H9 (cell line): ENCODE measurements at places on chromosomes 1 and 21. TPM values are rescaled to one million over a fixed set of nuclear protein-coding genes. Genes with fewer than 3 reads are reported as not detected.
A peak's percentile ranks its signal among the peaks of the same experiment; 100 is the strongest.

DNA sequence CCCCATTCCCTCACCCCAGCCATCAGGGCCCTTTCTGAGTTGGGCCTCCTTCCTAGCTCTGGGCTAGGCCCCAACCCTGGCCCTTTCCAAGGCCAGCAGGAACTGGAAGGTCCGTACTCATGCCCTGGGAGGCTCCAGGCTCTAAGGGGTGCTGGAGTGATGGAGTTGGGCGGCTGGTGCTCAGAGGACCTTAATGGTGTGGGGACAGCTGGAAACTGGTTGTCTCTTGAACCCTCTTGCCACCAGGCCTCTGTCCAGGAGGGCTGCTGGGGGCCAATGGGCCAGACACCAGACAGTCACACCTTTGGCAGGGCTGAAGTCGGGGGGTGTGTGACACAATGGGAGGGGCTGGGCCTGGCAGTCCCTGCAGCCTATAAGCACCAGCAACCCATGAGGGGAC lies 9.2 kb upstream of the PADI1 start:
- no peaks in the 10 kb centered on the region for H3K4me1 ChIP-seq
- H3K27me3 ChIP-seq = no peaks in the 10 kb centered on the region
- no peaks in the 10 kb centered on the region; the same call in 2 of the 3 replicates for H3K36me3 ChIP-seq
- no peak overlapping the region for H3K4me3 ChIP-seq
- peak; percentile 14 for DNase-seq

DNA sequence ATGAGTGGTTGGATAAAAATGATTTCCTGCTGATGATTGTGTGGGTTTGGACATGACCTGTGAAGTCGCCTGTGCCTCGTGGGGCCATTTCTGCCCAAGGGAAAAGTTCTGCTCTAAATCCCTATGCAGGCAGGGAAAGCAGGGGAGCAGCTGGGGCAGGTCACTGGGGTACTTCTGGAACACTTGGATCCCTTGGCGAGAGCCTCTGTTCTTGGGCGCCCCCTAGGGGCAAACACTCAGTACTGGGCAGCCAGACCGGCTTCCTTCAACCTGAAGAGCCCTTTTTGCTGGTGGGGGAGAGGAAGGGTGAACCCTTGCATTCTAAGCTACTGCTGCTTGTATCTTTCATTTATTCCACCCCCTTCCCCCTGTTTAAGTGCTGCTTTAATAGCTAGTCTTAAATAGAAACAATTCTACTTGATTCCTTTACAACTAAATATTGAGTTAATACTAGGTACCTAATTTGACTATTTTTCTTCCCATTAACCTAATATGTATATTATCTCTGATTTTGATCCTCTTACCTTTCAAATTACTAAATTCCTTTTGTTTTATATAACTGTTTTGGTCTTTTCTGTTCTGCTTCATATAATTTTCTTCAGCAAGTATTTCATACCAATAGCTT lies 5.1 kb upstream of the CLEC20A start:
- H3K36me3 ChIP-seq = no peaks in the 10 kb centered on the region
- no peaks in the 10 kb centered on the region for H3K27me3 ChIP-seq
- DNase-seq = peak; percentile 87
- H3K4me3 ChIP-seq = no peak overlapping the region
- H3K4me1 ChIP-seq = no peaks in the 10 kb centered on the region

GRCh38 chr1:55541296-55541695 lies 326.1 kb upstream of the USP24 start:
- H3K27me3 ChIP-seq = no peaks in the 10 kb centered on the region
- no peaks in the 10 kb centered on the region for H3K36me3 ChIP-seq
- no peaks in the 10 kb centered on the region for H3K4me1 ChIP-seq
- H3K27ac ChIP-seq = no peak overlapping the region

DNA sequence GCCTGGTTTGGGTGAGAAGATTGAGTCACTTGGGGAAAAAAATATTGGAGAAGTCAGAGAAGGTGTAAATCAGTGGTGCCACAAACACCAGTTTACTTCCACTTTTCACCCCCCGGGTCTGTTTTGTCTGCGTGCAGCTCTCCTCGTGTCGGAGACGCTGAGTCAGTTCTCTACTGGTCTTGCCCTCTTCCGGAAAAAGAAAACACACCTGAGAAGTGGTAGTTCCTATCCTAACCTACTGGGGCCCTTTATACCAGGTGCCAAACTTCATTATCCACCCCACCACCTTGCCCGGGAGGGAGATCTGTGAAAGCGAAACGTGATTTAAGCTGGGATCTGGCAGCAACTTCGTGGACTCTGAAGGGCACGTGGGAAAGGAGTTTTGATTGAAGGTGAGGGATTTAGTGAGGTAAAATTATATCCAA lies 855 bp upstream of the IVNS1ABP start:
- H3K27ac ChIP-seq = peak overlapping the region; percentile 43
- H3K4me1 ChIP-seq = peaks cover 2% of the 10 kb centered on the region; the same call in 1 of the 2 replicates
- H3K4me3 ChIP-seq = peak overlapping the region; percentile 98
- DNase-seq = peak; percentile 45
- H3K27me3 ChIP-seq = no peaks in the 10 kb centered on the region

- no peaks in the 10 kb centered on the region for H3K27me3 ChIP-seq
- H3K4me3 ChIP-seq = no peak overlapping the region
- H3K27ac ChIP-seq = no peak overlapping the region
- peak; percentile 59 for DNase-seq
Measured at GRCh38 chr1:202589190-202589930, 120.9 kb downstream of the SYT2 start.

DNA sequence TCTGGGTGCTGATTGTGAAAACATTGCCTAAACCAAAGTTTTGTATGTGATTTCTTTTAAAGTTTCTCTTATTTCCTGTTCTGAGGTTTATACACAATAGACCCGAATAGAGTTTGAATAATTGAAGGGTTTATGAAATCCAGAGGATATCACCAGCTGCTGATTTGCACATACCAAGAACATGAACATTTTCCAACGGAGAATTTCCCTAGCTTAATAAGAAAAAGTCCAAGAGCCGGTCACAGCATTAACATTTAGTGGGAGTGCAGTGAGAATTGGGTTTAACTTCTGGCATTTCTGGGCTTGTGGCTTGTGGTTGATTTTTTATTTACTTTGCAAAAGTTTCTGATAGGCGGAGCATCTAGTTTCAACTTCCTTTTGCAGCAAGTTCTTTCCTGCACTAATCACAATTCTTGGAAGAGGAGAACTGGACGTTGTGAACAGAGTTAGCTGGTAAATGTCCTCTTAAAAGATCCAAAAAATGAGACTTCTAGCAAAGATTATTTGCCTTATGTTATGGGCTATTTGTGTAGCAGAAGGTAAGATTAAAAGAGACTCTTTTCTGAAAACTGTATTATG lies at the start of gene CFH:
Gene CFH, plus strand, starts transcription at position 407 of the 579 bp plus-strand sequence. Its CDS starts 75 bp downstream, at position 482.
- no peaks in the 10 kb centered on the region for H3K27me3 ChIP-seq
- H3K27ac ChIP-seq = no peak within 1 kb of the TSS
- H3K4me1 ChIP-seq = no peaks in the 10 kb centered on the region

- H3K4me3 ChIP-seq = no peak overlapping the region
- no peak for DNase-seq
- no peaks in the 10 kb centered on the region for H3K4me1 ChIP-seq
- H3K36me3 ChIP-seq = no peaks in the 10 kb centered on the region
- H3K27me3 ChIP-seq = no peaks in the 10 kb centered on the region
Measured at GRCh38 chr1:94142583-94142982, 21.6 kb upstream of the ABCA4 start.

DNA sequence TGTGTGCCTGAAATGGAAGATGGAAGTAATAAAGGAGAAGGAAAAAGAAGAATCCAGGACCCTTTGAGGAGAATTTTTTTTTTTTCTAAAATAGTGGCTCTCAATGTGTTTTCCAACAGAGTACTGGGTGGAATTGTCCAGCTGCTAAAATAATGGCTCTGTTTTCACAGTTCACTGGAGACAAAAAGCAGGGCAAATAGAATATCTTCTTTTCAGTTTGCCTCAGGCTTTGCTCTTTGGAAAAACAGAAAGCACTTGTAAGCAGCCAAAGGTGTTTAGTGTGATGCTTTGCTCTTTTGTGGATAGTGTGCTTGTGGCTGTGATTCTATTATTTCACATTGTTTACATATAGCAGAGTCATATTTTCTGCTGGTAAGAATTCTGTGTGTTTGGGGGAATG lies 77.4 kb upstream of the MROH9 start:
- H3K4me1 ChIP-seq = no peaks in the 10 kb centered on the region
- H3K27me3 ChIP-seq = no peaks in the 10 kb centered on the region
- no peak overlapping the region for H3K27ac ChIP-seq
- H3K4me3 ChIP-seq = no peak overlapping the region

DNA sequence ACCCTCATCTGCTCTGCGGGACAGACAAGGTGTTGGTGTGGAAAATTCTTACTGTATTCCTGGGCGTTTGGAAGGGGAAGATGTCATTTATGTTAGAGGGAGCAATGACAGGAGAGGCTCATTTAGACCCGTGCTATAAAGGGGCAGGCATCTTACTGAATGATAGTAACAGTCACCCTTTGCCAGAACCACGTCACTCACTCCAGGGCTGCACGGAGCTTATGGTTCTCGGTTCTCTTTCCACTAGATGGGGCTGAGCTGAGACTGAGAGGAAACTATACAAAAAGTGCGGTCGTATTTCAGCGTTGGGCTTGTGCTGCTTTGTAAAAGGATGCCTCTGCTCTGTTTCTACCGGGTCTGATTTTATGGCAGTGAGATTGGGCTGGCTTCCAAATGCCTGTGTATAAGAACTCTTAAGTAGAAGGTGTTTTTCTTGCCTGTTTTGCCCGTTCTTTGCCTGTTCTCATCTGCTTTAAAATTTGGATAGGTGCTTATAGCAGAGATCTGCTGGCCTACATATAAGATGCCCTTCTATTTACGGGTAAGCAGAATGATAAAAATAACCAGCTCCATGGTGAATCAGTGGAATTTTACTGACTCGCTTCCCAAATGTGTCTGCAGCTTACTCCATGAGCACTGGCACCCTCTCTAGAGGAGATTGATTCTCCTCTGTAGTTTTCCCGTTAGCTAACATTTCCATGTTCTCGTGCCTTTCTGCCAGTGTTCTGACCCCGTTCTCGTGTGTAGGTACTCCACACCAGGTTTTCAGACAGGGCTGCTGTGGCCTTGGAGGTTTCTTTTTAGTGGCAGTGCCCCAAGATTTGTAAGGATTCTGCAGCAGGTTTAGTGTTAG lies 55.9 kb downstream of the MRPS6 start:
- H3K4me3 ChIP-seq = peak overlapping the region; percentile 62; the same call in 2 of the 3 replicates
- peaks cover 41% of the 10 kb centered on the region; the same call in 2 of the 3 replicates for H3K36me3 ChIP-seq
- no peaks in the 10 kb centered on the region for H3K27me3 ChIP-seq
- peaks cover 29% of the 10 kb centered on the region for H3K4me1 ChIP-seq
- peak overlapping the region; percentile 38 for H3K27ac ChIP-seq

GRCh38 chr1:5992814-5993555 lies 760 bp upstream of the NPHP4 start:
- no peaks in the 10 kb centered on the region for H3K4me1 ChIP-seq
- H3K27me3 ChIP-seq = no peaks in the 10 kb centered on the region; the same call in 1 of the 2 replicates
- H3K27ac ChIP-seq = no peak overlapping the region
- H3K4me3 ChIP-seq = peak overlapping the region; percentile 93
- DNase-seq = no peak

The UTS2 gene
- total RNA-seq = not detected in 2 replicates

- no peak overlapping the region for H3K27ac ChIP-seq
- peaks cover 2% of the 10 kb centered on the region; the same call in 1 of the 2 replicates for H3K27me3 ChIP-seq
- DNase-seq = no peak
- H3K4me1 ChIP-seq = peaks cover 4% of the 10 kb centered on the region; the same call in 1 of the 2 replicates
- H3K36me3 ChIP-seq = no peaks in the 10 kb centered on the region
Measured at GRCh38 chr21:36976228-36976861, 9.9 kb upstream of the HLCS start.

The CELA2A gene
- total RNA-seq = not detected in 2 replicates

The USP24 gene
- 30.8 and 35.3 TPM in 2 replicates for total RNA-seq

DNA sequence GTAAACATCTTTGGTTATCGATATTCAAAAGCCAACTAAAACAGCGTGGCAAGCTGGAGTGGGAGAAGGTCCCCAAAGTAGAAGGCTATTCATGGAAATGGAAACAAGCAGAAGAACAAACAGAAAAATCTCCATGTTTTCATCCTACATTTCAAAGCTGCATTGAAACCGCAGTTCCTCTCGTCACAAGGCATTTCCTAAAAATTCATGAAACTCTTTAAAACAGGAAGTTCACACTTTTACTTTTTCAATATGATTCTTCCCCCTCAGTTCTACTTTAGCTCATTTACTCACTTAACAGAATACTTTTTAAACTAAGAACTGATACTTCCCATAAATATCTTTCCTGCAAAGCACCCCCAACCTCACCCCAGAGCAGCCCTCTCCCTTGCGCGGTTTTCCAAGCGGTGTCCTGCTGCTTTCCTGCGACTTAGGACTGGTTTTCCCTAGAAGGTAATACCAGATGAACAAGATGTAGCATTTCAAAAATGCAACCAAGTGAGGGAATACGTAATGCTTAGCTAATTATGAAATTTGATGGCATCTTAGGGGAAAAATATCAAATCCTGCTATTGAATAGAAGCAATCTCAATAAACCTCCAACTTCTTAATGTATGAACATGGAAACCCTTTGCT lies 228.3 kb upstream of the PKN2 start:
- peaks cover 4% of the 10 kb centered on the region; the same call in 1 of the 2 replicates for H3K4me1 ChIP-seq
- no peaks in the 10 kb centered on the region for H3K36me3 ChIP-seq
- H3K27ac ChIP-seq = no peak overlapping the region

DNA sequence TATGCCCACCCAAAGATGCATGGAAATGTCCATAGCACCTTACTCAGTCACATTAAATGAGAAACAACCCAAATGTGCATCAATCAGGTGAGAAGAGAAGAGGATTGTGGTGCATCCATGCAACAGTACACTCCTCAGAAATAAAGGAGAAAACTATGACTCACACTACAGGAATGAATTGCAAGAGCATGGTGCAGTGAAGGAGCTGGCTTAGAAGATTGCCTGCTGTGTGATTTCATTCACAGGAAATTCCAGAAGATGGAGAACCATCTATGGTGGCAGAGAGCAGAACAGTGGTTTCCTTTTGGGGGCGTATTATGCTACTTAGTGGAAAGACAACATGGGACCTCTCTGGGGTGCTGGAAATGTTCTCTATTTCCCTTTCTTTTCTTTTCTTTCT lies 278.6 kb upstream of the AJAP1 start:
- no peak for DNase-seq
- no peaks in the 10 kb centered on the region for H3K4me1 ChIP-seq
- H3K4me3 ChIP-seq = no peak overlapping the region
- H3K27me3 ChIP-seq = no peaks in the 10 kb centered on the region
- H3K36me3 ChIP-seq = peaks cover 2% of the 10 kb centered on the region

GRCh38 chr1:151680826-151681225 lies 35.8 kb downstream of the CELF3 start:
- no peaks in the 10 kb centered on the region for H3K4me1 ChIP-seq
- DNase-seq = no peak
- H3K27ac ChIP-seq = no peak overlapping the region
- H3K36me3 ChIP-seq = peaks cover 2% of the 10 kb centered on the region; the same call in 1 of the 3 replicates
- no peaks in the 10 kb centered on the region for H3K27me3 ChIP-seq

DNA sequence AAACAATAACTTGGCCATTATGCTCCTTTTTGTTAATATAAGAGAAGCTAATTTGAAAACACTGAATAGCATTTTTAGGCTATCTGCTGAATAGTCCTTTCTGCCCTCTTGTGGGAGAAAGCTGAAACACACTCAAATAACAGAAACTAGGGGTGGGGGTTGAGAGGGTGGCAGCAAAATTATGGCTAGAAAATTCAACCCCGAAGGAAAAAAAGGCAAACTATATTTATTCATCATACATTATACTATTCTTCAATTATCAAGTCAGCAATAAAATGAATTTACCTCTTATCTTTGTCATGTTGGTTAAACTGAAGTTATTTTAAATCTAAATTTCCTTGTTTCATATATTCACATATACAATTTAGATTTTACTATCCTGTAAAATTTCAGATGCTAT lies 255.9 kb downstream of the FAF1 start:
- no peaks in the 10 kb centered on the region; the same call in 1 of the 2 replicates for H3K4me1 ChIP-seq
- no peaks in the 10 kb centered on the region for H3K36me3 ChIP-seq
- no peak overlapping the region for H3K27ac ChIP-seq
- DNase-seq = no peak
- H3K4me3 ChIP-seq = no peak overlapping the region
- H3K27me3 ChIP-seq = no peaks in the 10 kb centered on the region

The GIPC2 gene
- 0.85 and 0.90 TPM in 2 replicates for total RNA-seq
